HEK293T (cell line): ENCODE measurements at places on chromosomes 5 and 9.

GRCh38 chr9:94921656-94922055 is 195.2 kb downstream of the AOPEP start:
- DNase-seq = no peak

GRCh38 chr9:72151104-72151503 is 1.9 kb downstream of the GDA start:
- no peak for DNase-seq

- DNase-seq = no peak
Measured at GRCh38 chr5:66769030-66769733, 173.0 kb downstream of the MAST4 start.

DNA sequence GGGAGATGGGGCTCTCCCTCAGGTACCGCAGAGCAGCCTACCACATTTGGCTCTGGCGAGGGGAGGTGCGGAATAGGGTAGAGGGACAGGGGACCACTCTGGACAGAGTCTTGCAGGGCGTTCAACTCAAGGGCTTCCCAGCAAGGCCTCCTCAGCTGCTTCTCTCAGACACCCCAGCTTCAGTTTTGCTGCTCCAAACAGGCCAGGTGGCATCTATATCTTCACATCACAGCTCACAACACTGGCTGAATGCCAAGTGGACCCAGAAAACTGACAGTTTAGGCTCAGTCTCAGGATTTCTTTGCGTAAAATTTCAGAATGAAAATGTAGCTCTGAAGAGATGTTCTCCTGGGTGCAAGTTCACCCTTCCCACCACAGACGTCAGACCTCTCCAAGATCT is 592.6 kb upstream of the ADAMTS16 start:
- DNase-seq = no peak

DNA sequence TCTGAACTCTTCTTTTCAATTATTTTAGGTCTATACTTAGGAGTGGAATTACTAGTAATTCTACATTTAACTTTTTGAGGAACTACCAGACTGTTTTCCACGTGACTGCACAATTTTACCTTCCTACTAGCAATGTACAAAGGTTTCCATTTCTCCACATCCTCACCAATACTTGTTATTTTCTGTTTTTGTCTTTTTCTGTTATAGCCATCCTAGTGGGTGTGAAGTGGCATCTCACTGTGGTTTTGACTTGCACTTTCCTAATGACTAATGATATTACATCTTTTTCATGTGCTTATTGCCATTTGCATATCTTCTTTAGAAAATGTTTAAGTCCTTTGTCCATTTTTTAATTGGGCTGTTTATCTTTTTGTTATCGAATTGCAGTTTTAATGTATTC is 136.9 kb upstream of the EGFLAM start:
- no peak for DNase-seq

DNA sequence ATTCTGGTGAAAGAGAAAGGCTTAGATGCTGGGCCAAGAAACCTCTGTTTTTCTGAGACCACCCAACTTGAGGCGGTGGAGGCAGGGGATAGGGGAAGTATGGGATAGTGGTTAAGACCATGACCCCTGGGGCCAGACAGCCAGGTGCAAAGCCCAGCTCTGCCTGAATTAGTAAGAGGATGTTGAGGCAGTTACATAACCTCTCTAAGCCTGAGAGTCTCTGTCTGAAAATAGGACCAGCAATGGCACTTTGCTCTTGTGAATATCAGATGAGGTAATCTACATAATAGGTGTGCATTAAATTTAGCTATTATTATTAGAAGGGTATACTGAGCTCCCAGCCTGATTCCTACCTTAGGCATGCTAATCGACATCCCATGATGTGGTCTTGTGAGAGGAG is 68.2 kb downstream of the DOCK2 start:
- no peak for DNase-seq

- no peak for DNase-seq
Measured at GRCh38 chr9:73050065-73050816, 97.4 kb upstream of the ALDH1A1 start.

DNA sequence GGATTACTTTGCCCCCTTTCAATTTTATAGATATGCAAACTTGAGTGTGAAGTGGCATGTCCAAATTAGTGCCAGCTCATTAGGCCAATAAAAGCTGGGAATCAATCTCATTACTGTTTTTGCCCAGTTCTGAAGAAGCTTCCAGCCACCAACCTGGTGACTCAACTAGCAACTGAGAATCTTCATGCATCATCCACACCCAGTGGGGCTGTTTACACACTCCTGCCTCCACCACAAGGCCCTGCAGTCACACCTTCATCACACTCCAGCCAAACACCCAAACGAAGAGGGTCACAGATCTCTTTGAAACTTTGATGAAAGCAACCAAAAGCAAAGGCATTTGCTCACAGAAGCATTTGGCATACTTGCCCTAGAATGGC is 41.3 kb upstream of the S1PR3 start:
- no peak for DNase-seq

- DNase-seq = peak; percentile 61
Measured at GRCh38 chr5:134526483-134527155, 1.1 kb downstream of the JADE2 start.

GRCh38 chr5:73230264-73231245 is 57.6 kb downstream of the TMEM174 start:
- no peak for DNase-seq

GRCh38 chr9:108213511-108213910 is 642.3 kb downstream of the ACTL7B start:
- no peak for DNase-seq

DNA sequence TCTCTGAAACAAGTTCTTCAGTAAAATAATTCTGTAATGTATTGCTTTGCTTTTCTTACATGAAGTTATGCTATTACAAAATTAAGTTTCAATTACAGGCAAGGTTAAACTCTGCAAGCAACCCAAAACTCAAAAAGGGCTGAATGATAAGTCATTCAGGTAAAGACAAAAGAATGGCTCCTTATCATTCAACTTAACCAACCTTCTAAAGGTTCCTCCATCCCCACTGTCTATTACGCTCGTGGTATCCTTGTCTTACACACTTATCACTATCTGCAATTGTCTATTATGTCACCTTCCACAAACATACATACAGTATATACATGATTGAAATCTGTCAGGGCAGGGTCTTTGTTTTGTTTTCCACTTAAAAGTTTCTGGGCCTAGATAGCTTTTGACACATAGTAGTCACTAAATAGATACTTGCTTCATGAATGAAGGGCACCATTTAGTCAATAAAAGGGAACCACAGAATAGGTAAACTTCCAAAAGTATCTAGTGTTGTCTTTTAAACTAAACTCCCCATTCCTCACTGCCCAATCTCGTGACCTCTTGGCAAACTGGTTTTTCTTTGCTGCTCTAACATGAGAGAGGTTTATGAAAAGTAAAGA is 6.9 kb downstream of the RPL37 start:
- DNase-seq = no peak

GRCh38 chr5:16737209-16737608 is 120.4 kb upstream of the RETREG1 start:
- no peak for DNase-seq

DNA sequence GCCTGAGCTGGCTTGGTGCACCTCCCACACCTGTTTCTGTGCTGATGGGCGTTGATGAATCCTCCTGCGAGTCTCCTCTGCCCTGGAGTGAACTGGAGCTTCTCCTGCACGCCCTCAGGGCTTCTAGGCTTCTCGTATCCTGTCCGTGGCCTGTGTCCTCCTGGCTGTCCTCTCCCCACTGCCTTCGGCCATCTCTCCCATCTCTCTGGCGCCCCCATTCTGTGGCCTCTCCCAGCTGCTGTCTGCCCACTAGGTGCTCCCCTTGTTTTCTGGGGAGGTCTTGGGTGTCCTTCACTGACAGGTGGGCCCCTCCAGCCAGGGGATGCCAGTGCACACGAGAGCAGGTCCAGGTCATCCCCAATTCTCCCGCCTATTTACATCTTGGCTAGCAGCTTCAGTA is 28.8 kb downstream of the AHRR start:
- peak; percentile 10 for DNase-seq

GRCh38 chr5:151708126-151708525 is 21.4 kb upstream of the SPARC start:
- no peak for DNase-seq

DNA sequence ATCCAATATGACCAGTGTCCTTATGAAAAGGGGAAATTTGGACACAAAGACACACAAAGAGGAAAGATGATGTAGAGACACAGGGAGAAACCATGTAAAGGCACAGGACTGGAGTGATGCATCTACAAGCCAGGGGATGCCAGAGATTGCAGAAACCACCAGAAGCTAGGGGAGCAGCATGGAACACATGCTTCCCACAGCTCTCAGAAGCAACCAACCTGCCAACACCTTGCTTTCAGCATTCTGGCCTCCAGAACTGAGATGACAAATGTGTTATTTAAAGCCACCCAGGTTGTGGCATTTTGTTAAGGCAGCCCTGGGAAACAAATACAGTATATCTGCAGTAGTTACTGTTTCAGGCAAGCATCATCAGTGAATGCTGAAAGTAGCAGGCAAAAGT is 23.2 kb downstream of the DAP start:
- DNase-seq = no peak

GRCh38 chr5:179149278-179149677 is 89.1 kb downstream of the ZNF354C start:
- DNase-seq = no peak

DNA sequence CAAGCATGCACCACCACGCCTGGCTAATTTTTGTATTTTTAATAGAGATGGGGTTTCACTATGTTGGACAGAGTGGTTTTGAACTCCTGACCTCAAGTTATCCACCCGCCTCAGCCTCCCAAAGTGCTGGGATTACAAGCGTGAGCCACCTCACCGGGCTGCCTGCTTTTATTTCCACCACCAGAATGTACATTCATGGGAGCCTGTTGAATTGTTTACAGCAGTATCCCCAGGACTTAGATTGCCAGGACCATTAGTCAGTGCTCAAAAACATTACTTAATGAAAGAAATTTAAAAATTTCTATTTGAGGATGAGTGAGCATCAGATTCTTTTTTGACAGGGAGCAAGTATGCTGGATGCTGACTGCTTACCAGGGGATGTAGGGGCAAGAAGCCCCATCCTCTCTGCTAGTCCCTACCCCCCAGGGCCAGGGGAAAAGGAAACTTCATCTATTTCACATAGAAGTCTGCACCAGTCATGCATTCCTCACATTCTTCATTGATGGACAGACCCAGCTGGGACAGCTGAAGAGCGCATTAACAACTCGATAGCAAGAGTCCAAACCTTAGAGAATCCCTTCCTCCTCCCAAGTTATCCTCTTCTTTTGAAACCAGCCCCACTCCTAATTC is 10.3 kb upstream of the RGMB start:
- DNase-seq = no peak

GRCh38 chr5:27706832-27707231 is 668.4 kb upstream of the CDH9 start:
- DNase-seq = no peak

- DNase-seq = no peak
Measured at GRCh38 chr5:138103319-138103637, 19.4 kb downstream of the WNT8A start.

DNA sequence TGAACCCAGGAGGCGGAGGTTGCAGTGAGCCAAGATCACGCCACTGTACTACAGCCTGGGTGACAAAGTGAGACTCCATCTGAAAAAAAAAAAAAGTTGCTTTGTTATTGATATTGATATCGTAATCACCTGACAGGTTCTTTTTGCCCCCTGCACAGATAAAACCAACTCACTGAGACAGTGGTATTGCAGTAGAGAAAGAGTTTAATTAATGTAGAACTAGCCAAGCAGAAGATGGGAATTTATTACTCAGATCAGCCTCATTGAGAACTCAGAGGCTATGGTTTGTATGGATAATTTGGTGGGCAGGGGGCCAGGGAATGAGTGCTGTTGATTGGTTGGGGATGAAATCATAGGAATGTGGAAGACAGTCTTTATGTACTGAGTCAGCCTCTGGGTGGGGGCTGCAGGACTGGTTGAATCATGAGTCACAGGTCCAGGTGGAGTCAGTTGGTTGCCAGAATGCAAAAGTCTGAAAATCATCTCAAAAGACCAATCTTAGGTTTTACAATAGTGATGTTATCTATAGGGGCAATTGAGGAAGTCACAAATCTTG is 35.8 kb upstream of the MEGF10 start:
- no peak for DNase-seq

- DNase-seq = no peak
Measured at GRCh38 chr5:56303511-56303910, 70.4 kb upstream of the ANKRD55 start.

- peak; percentile 21 for DNase-seq
Measured at GRCh38 chr9:21919377-21920362, 74.5 kb downstream of the CDKN2A start.

DNA sequence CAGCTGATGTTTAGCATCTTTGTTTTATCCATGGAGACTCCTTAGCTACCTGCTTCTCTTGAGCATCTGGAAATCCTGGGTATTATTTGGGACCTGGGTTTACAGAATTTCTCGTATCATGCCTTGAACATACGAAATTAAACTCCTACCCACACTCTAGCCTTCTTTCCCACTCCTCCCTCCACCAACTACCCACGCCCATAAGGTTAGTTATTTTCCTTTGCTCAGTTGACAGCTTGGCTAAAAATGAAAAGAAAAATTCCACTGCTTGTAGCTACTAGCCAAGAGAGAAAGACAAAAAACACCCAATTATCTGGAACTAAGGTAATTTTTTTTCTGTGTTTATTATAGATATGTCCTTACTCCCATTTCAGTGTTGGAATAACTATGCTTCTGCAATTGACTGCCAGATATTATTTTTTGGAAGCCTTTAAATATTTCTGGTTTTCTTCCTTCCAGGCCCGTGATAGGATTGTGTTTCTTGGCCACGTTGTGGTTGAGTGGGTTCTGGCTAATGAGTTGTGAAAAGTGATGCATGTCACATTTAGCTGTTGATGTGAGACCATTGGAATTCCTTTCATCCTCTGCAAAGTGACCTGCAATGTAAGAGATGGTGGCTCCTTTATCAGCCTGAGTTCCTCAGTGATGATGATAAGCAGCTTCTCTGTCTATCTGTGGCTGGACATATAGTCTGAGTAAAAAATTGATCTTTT is 308.1 kb downstream of the LRRC70 start:
- DNase-seq = no peak

- no peak for DNase-seq
Measured at GRCh38 chr5:160333721-160334120, 21.4 kb upstream of the CCNJL start.

DNA sequence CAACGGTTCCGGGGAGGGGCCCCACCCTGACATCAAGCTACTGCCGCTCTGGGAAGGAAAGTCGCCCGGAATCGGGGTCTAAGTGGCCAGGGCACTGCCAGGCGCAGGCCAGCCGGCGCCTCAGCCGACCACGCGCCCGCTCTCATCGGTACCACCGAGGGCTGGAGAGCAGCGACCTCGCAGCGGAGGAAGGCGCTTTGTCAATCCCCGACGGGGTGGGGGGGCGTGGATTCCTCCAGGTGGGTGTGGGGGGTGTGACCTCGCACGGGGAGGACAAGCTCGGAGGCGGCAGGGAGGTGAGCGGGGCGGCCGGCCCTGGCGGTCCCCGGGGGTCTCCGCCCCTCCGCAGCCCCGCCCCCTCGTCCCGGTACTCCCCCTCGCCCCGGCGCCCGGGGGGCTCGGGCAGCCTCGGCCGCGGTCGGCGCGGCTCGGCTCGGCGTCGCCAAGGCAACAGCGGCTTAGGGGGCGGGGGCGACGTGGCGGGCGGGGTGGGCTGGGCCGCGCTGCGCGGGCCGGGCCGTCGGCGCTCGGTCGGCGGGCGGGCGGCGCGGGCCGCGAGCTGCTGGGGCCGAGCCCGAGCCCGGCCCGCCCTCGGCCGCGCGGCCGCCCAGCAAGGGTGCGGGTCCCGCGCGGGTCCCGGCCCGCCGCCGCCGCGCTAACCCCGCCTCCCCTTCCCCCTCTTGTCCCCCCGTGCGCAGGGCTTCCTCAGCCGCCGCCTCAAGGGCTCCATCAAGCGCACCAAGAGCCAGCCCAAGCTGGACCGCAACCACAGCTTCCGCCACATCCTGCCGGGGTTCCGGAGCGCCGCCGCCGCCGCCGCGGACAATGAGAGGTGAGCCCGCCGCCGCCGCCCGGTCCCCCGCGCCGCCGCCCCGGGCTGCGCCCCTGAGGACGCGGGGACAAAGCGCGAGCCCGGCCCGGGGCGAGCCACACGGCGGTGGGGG is 47.5 kb downstream of the DAB2IP start:
- DNase-seq = peak; percentile 88
